Cardiac septum (tissue), 1 donor: ENCODE measurements at places on chromosomes 7 and 10. TPM values are rescaled to one million over a fixed set of nuclear protein-coding genes. Genes with fewer than 3 reads are reported as not detected.
A peak's percentile ranks its signal among the peaks of the same experiment; 100 is the strongest.

GRCh38 chr7:47358357-47358756 lies 223.6 kb downstream of the TNS3 start:
- DNase-seq: peak; percentile 69

GRCh38 chr10:14879124-14879927 lies 660 bp downstream of the SUV39H2 start:
- no peak for DNase-seq

DNA sequence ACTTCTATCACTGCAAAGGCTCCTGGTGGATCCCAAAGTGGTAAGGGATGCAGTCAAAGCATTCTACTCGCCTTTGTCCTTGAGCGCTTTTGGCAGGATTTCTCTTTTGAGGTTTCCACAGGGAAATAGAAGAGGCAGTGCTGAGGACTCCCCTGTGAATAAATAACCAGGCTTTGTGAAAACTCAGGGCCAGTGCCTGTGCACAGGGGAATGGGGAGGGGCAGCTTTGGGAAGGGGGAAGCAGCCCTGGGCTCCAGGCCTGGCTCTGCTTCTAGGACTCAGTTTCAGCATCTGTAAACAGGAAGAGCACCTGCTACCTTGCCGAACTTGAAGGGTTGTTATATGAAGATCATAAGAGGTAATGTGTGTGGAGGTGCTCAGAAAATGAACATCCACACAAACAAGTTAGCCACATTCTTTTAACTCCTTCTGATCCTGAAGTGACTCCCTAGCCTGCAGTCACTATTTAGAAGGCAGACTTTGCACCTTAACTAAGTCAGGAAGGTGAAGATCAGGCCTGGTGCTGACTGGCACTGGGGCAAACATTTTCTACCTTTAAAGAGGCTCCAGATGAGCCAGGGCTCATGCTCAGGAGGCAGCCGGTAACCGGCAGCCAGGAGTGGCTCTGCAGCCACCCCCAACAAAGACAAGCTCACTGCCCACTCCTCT lies 22.5 kb upstream of the MMP21 start:
- DNase-seq: no peak

The ELMO1 gene
- total RNA-seq: 11.4 TPM

DNA sequence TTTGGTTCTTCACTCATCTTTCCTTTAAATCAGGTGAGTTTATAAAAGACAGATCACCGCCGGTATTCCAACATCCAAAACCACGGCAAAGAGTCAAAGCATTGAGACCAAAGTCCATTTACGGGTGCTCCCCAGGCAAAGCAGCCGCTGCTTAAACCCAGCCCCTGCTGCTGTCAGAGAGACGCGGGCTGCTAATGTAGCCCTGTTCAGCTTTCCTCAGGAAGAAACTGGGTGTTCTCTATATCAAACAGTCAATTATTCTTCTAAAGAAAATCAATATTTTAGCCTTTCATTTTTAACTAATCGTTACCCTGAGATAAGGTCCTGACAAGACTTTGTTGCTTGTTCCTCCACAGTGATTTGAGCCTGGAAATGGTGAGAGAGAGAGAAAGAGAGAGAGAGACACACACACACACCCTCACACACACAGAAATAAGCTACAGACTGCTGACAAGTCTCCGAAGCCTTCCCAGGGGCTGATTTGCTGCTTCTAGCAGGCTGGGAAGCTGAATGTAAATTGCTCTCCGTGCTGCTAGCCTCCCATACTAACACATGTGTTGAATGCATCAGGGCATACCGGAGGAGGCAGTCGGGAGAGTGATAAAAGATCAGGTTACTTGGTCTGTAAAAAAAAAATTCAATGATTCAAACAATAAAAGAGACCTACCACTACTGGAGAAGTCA lies 183.0 kb upstream of the ANK3 start:
- DNase-seq: no peak

GRCh38 chr10:132105302-132105995 lies 39.7 kb downstream of the JAKMIP3 start:
- peak; percentile 33 for DNase-seq

- DNase-seq: no peak
Observed at GRCh38 chr10:14843327-14843988, 5.4 kb downstream of the HSPA14 start.

- DNase-seq: no peak
Observed at GRCh38 chr7:36639826-36640225, 84.5 kb downstream of the AOAH start.

- no peak for DNase-seq
Observed at GRCh38 chr7:100860702-100861615, 6.2 kb upstream of the TRIP6 start.

The ITIH5 gene
- 8.4 TPM for total RNA-seq

The SGPL1 gene
- 17.3 TPM for total RNA-seq

GRCh38 chr10:124719213-124719851 lies 24.8 kb downstream of the FAM53B start:
- DNase-seq: no peak

The FAM241B gene
- total RNA-seq: 5.7 TPM

The HOXA5 gene
- total RNA-seq: 0.30 TPM

- no peak for DNase-seq
Observed at GRCh38 chr10:71225291-71226058, 13.1 kb downstream of the UNC5B start.

The CFAP70 gene
- total RNA-seq: 1.4 TPM
